Esophagus mucosa (tissue), 1 donor: ENCODE measurements at places on chromosomes 12 and 14.

GRCh38 chr12:13596714-13597113, 384.7 kb downstream of the GRIN2B start:
- ATAC-seq = no peak

- no peak for ATAC-seq
Observed at GRCh38 chr12:79331870-79332269, 358.9 kb downstream of the PAWR start.

- no peak for ATAC-seq
Observed at GRCh38 chr14:43003845-43004244, 1397.2 kb downstream of the LRFN5 start.

GRCh38 chr12:88715673-88716072, 135.4 kb upstream of the KITLG start:
- ATAC-seq = no peak

DNA sequence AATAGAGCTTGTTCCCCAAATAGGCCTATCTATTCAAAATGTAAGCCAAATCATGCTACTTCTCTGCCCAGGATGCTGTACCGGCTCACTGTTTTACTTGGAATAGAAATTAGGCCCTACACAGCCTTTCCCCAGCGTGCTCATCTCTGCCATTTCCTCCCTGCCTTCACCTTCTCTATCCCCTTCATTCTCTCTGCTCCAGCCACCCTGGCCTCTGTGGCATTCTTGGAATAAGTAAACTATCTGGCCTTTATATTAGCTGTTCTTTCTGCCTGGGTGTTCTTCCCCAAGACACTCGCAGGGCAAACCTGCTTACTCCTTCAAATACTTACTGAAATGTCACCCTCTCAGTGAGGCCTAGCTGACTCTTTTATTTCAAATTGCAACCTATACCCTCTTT, 30.9 kb upstream of the DYRK2 start:
- no peak for ATAC-seq

DNA sequence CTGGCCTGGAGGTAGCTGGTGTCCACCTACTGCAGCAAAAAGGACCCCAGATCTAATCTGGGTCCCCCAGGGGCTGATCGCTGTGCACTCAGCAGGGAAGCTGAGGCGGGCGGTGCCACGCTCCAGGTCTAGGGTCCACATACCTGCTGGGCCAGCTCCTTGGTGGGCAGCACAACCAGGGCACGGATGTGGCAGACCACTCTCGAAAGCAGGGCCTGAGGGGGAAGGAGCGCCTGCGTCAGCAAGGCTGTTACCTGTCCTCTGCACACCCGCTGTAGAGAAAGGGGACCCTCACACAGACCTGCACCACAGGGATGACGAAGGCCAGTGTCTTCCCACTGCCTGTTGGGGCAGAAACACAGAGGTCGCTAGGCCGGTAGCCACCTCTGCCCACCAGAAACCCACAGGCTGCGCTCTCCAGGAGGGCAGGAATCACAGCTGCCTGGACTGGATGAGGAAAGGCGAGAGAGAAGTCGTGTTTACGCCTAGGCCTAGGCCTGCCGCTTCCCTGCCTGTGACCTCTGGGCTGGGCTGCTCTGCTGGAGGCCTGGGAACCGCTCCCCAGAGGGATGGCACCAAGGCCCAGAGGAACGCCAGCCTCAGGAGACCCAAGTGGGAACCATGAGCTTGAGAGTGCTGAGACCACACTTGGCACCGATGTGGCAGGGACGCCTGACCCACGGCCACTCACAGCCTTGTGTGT, 2.0 kb downstream of the DDX51 start:
- ATAC-seq = no peak

DNA sequence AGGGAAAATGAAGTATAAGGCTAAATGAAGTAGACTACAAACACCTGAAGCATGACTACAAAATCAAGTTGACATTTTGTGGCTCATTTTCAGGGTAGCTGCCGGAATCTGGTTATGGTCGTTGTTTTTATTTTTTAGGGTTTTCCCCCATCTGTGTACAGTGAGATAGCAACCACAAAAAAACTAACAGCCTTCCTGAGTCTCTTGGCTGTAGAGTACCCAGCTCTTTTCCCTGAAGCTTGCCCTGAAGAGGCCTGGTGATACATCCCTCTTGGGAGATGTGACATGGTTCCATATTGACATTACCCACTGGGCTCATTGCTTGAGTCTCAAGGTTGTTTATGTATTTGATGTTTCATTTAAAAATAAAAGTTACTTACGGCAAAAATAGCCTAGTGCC, 424.0 kb downstream of the ZFP36L1 start:
- ATAC-seq = no peak

DNA sequence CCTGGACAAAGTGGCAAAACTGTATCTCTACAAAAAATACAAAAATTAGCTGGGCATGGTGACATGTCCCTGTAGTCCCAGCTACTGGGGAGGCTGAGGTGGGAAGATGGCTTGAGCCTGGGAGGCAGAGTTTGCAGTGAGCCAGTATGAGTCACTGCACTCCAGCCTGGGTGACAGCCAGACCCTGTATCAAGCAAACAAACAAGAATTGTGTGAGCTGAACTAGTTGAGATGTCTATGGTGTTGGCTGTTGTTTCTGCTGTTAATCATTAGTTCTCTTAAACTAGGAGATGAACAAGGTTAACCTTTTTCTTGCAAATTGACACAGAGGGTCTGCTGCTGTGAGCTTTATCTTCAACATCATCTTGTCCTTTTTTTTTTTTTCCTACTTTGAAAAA, 23.6 kb downstream of the RASSF3 start:
- peak; percentile 80 for ATAC-seq

DNA sequence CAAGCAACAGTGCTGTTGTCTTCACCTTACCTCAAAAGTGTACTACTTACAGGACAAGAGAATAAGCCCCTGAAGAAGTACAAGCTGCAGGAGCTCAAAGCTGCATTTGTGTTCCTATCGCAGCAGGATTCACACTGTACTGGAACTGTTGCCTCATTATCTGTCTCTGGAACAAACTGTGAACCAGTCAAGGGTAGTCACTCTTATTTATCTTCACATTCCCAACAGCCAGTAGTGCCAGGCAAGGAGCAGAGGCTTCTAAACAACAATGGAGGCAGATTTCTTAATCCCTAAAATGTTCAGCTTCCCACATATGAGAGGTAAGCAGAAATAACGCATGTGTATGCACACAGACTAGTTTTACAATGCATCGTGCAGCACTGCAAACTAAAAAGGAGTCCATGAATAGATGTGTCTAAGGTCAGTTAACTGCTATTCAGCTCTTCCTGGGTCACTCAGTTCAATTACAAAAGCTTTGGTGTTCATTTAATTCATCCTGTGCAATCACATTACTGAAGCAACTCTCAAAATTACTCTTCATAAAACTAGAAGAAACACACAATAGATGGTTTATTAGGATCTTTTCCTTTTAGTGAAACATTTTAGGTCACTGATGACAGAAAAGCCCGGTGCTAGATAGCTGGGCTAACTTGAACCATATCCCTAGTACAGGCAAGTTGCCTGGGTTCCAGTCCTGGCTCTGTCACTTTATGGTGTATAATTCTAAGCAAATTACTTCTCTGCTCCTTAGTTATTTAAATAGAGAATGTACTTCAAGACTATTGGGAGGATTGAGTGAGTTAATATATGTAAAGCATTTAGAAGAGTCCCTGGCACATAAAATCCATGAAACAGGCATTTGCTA, 2.7 kb downstream of the APPL2 start:
- no peak for ATAC-seq

DNA sequence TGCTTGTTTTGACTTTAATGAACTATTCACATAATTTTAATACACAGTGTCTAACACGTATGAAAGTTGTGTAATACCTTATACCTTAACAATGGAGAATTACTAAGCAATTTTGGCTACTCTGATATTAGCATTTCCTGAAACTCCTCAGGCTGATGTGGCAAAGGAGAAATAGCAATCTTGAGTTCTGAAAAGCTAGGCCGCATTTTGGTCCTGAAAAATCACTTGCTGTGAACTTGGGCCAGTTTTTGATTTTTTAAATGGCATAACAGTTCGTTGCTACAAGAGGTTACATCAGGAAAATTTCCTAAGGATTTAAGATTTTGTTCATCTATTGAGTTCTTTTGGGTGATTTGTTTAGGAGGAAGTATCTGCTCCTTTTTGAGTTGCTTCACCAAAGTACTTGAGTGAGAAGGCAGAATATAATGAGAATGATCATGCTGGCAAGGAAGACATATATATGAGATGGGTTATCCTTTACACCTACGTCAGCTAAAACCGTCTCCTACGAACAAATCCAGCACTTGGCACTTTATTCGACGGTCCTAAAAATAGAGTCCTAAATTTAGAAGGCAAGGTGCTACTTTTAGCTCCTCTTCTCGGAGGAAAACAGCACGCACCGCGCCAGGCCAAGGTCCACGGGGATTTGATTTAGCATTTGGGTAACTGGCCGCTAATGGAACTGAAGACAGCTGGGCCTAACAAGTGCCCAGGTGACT, 32.2 kb downstream of the MIA2 start:
- ATAC-seq = peak; percentile 41

DNA sequence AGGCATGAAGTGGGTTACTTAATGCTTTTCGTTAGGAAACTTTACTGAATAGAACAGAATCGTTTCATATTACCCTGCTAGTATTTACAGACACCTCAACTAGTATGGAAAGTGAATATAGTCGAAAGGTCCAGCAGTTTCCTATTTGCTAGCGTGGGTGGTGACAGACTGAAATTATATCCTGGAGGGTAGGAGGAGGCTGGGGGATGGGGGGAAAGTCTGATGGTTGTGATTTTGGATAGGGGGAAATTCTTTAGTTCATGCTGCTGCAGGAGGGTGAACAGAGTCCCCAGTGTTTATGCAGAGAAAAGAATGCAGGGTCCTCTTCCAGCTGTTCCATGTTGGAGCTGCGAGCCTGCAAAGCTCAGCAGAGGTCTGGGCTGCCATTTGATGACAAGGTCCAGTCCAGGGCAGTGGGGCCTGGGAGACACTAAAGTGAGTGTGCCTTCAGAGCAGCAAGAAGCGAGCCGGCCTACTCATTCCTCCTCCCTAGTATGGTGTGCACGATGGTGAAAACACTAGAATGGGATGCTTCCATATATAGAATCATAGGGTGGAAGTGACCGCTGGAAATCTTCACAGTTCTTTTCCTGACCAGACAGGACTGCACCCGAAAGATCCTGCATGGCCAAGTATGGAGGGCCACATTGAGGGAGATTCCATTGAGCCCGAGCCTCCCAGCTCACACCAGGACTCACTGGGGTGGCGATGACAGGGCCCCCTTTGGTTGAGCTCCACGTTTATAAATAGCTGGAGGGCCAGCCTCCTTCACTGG, 2.1 kb downstream of the SAMD4A start:
- no peak for ATAC-seq

DNA sequence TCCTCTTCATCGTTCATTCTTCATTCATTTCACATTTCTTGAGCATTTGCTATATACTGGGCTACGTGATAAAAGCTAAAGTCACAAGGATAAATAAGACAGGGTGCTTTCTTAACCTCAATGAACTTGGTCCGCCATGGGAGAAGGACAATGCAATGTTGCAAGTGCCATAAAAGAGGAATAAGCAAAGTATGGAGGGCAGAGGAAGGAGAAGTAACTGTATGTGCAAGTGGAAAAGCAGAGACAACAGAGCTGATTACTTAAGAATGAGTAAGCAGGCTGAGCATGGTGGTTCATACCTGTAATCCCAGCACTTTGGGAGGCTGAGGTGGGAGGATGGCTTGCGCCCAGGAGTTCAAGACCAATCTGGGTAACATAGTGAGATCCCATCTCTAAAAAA, 14.4 kb downstream of the AREL1 start:
- ATAC-seq = no peak

GRCh38 chr14:105841022-105842009, 314.9 kb downstream of the TMEM121 start:
- no peak for ATAC-seq

GRCh38 chr12:108442067-108442466, 73.0 kb upstream of the FICD start:
- no peak for ATAC-seq

DNA sequence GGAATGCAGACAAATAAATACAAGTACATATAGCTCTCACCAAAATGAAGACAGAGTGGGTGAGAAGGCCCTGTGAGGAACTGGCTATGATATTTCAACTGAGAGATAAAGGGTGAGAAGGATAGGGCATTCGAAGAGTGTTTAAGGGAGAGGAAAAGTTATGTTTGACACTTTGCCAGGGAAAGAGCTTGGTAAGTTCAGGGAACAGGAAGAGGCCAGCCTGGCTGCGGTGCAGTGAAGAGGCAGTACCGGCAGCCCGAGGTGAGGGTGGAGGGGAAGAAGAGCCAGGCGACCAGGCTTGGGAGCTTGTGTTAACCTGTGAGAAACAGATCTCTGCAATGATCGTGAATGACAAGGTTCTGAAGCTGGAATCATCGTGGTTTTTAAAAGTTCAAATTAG, 84.7 kb upstream of the RFX4 start:
- ATAC-seq = peak; percentile 25

- no peak for ATAC-seq
Observed at GRCh38 chr14:92668276-92668973, 80.0 kb downstream of the LGMN start.

DNA sequence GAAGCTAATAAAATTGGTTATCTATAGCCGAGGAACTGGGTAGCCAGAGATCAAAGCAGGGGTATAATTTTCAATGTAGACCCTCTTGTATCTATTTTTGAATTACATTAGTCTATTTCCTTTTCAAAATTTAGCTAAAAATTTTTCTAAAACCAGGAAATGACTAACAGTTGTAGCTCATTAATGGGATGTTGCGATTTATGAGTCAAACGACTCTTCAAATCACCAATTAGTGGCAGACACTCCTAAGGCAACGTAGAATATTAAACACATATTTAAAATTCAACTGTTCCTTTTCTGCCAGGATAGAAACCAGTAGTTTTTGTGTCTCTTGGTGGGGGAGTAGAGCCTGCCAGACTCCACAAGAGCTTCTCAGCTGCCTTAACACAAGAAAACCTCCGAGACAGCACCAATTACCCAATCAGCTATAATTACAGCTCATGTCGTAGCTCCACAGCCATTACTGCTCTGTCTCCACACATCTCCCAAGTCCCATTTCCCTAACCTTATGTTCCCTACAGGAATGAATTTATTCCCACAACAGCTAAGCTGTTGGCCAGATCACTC, 26.9 kb downstream of the GCN1 start:
- ATAC-seq = no peak
